ENCODE measurements at places on chromosomes 6 and 20.

- peak; percentile 17 for DNase-seq
These were observed 152.1 kb upstream of the SMLR1 start for GRCh38 chr6:130675072-130675471.

DNA sequence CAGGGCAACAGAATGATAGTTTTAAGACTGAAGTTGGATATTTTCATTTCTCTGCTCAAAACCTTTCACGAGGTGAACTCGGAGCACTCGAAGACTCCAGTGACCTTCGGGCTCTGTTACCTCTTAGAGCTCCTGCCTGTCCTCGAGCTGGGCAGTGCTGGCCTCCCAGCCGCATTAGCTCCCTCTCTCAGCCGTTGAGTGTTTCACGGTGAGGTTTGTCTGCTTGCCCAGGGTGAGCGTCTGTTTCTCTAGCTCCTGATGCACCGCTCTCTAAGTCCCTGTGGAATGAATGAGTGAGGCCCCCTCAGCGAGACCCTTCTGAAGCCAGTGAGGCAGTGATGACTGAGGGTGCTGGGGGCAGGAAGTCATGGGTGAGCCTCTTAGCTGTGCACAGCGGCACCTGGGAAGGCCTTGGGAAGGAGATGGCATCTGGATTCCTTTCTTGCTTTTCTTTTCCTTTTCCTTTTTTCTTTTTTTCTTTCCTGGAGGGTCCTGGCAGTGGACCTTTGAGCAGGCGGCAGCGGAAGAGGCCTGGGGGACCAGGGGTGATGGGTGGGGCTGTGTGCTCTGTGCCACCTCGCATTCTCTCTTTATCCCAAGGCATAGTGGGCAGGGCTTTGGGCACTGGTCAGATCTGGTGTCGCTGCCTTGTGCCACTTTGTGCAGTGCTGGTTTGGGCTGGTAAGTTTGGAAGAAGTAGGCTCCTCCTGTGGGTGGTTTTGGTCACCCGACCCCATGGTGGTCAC lies 2.2 kb downstream of the PSMG4 start:
- DNase-seq, result no peak

DNA sequence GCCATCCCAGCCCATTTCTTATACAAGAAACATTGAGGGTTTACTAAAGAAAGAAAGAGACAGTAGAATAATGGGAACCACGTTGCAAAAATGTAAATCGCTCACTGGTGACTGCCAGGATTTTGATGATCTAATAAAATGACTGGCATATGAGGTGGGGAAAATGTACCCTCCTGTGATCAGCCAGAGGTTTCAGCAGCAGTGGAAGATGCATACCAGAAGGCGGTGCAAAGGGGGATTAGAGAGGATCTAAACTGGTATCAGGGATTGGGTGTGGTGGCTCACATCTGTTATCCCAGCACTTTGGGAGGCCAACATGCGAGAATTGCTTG lies 60.8 kb upstream of the DDR1 start:
- no peak for DNase-seq

- DNase-seq, result no peak
These were observed 235.4 kb upstream of the IRAK1BP1 start for GRCh38 chr6:78631976-78632375.

- DNase-seq, result no peak
These were observed 44.1 kb downstream of the NKX2-4 start for GRCh38 chr20:21353236-21353635.

DNA sequence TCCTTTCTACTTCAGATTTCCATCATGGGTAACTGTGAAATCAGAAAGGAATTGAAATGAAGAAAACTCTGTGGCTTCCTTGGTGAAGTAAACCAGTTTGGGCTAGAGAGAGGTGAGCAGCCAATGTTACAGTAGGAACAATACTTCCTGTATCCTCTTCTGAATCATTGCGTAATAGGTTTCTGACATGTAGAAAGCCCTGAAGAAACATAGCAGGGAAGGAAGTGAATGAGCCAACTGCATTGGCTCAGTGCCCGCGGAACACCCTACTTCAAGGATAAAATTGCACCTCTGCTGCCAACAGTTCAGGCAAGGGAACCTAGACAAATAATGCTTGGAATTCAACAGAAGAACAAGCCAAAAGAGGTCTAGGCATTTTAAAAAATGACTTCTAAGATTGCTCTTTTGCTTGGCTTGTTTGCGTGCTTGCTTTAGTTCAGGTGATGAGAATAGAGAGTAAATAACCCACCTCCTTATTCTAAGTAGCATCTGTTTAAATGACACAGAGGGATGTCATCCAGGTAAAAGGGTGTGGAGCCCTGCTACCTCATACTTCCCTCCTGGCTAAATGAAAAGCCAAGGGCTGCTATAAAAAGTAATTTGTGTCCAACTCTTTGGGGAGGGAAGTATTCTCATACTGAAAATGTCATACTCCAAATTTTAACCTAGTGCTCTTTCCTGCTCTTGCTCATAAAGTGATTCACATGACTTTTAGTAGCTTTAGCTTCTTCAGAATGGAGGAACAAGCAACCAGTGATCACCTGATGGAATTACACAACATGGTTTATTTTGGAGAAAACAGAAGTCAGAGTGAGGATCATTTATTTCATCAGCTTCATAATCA lies 30.0 kb upstream of the AKIRIN2 start:
- DNase-seq, result peak; percentile 70

Measured in urothelium cell line (cell line).